ENCODE measurements at places on chromosomes 12 and 14. TPM values are rescaled to one million over a fixed set of nuclear protein-coding genes. Genes with fewer than 3 reads are reported as not detected.

DNA sequence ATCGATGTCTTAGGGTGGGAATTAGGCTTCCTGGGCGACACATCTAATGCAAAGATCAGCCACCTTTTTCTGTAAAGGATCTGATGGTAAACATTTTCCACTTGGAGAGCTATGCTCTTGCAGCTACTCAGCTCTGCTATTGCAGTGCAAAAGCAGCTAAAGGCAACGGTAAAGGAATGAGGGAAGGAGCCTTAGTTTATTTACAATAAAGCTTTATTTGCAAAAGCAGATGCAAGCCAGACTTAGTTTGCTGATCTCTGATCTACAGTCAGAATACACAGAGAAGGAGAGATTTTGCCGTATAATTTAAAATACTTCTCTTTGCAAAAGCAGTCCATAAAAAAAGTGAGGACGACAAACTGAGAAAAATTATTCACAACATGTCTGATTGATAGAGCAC is 3.2 kb downstream of the TCL1B start:
- DNase-seq = no peak

TPH2 gene
- total RNA-seq = 0.10 TPM

VRTN gene
- not detected for total RNA-seq

TAS2R31 gene
- total RNA-seq = 17.7 TPM

GRCh38 chr12:78898416-78898815 is 33.8 kb downstream of the SYT1 start:
- DNase-seq = peak; percentile 66

GRCh38 chr12:6363330-6364043 is 11.9 kb downstream of the SCNN1A start:
- DNase-seq = peak; percentile 75

HRK gene
- total RNA-seq = 0.21 TPM

KCNH3 gene
- total RNA-seq = 2.3 TPM

- DNase-seq = no peak
Observed at GRCh38 chr12:119788786-119789185, 88.3 kb downstream of the CIT start.

DNA sequence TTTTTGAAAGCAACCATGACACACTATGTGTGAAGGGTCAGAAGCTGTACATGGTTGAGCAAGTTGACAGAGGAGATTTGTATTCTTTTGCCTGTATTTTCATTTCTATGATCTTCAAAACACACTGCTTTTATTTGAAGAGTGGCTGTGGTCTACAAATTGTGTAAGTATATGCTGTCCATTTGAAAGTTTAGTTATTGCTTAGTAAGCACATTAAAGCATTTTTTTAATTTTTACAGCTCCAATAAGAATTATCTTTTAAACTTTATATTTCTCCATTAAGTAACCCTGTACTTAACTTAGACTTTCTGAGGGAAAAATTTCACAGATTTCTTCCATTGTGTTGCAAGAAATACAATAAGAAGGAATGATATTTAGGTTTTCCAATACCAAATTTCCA is 915.2 kb downstream of the SLC6A15 start:
- no peak for DNase-seq

WSCD2 gene
- total RNA-seq = 5.5 TPM

ALDH2 gene
- 23.9 TPM for total RNA-seq

DNA sequence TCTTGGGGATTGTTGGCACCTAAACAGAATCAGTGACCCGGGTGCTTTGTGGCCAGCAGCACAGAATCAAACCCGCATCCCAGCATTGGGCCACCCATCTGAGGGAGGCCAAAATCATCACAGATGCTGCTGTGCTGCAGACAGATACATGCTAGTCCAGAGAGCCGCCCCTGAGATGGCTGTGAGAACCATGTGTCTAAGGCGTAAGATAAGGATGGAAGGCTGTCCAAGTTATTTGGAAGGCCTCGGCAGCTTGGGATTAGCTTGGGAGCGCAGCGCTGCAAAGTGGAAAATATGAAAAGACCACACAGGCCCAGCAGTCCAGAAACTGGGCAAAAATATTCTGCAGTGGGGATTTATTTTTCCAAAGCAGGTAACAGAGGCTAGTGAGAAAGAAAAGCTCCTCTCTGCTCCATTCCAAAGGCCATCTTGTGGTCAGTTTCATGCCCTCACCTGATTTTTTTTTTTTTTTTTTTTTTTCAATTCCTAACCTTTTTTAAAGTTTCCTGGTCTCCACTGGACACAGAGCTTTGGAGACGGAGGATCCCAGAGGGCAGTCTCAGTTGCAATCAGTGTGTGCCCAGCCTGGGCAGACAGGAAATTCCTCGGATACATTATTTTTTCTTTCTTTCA is 178.9 kb upstream of the BCL2L14 start:
- no peak for DNase-seq

DNA sequence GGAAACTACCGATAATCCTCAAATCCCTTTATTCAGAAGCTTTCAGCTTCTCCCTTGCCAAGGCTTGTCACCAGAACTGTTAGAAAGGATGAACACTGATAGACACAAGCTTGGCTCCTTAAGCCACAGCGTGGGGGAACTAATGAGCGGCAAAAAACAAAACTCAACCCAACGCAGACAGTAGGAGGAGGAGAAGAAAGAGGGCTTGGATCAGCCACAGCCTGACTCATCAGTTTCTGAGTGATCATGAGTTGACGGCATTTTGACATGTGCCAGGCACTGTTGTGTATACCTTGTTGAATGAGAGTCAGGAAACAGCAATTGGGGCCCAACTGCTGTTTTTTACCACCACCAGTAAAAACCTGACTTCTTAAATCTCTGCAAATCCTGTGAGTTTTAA is 23.7 kb downstream of the PLXNC1 start:
- peak; percentile 9 for DNase-seq

DNA sequence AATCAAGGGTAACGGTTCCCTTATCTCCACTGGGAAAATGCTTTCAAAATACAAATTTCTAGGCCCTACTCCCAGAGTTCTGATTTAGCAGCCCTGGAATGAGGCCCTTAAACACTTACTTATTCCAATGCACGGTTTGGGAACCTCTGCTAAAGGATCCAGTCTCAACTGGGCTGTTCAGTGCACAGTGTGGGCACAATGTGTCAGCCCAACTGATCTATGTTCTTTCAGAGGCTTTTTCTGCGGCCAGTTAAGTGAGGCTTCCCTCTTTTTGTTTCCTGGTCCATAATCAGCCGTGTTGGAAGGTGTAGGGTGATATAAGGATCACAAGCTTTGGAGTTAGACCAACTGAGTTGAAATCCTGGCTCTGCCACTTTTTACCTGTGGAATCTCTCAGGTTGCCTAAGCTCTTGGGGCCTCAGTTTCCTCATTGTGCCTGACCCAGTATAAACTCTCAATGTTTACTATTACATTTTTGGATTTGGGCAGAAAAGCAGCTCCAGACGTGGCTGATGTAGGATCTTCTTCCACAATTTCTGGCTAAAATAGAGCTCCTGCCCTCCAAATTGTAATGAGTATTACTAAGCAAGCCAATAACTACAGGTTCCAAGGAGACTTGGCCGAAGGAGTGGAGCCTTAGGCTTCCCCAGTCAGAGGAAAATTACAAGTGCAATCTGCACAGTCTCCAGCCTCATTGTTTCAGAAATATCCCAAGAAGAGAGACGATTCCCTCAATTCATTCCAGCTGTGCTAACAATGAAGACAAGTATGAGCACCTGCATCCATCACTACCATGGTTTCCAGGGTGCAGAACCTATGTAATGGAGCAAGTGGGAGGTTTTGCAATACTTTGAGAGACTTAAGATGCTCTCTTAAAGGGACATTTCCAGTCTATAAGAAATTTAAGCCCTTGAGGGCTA is 2.3 kb upstream of the ANGEL1 start:
- DNase-seq = peak; percentile 91

GRCh38 chr12:94338006-94338794 is 121.5 kb downstream of the CEP83 start:
- DNase-seq = no peak

DNA sequence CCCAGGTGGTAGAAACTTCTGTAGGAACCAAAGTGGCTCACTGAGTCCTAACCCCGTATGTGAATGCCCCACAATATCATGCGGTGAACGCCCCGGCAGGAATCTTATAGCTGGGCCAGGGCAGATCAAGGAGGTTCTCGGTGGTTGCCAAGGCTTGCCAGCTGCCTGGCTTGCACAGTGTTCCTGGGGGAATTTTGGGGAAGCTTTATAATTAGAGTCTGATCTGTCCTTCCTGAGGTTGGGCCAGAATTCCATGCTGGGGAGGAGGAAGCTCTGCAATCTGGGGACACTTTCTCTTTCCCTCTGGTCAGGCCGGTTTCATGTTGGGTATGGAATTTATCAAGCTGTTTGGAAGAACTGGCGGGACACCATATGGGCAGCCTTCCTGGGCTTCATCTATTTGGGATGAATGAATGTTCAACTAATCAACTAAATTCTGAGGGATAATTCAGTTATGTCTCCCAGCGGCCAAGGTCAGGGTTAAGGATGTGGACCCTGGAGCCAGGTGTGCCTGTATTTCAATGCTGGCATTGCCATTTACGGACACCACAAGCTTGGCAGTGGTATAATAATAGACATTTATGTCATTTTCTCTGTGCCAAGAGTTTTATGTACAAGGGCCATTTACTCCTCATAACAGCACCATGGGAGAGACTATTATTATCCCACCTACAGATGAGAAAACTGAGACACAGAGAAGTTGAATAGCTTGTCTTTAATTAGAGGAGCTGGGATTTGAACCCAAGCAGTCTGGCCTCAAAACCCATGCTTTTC is 54.3 kb downstream of the SVOP start:
- peak; percentile 66 for DNase-seq

DNA sequence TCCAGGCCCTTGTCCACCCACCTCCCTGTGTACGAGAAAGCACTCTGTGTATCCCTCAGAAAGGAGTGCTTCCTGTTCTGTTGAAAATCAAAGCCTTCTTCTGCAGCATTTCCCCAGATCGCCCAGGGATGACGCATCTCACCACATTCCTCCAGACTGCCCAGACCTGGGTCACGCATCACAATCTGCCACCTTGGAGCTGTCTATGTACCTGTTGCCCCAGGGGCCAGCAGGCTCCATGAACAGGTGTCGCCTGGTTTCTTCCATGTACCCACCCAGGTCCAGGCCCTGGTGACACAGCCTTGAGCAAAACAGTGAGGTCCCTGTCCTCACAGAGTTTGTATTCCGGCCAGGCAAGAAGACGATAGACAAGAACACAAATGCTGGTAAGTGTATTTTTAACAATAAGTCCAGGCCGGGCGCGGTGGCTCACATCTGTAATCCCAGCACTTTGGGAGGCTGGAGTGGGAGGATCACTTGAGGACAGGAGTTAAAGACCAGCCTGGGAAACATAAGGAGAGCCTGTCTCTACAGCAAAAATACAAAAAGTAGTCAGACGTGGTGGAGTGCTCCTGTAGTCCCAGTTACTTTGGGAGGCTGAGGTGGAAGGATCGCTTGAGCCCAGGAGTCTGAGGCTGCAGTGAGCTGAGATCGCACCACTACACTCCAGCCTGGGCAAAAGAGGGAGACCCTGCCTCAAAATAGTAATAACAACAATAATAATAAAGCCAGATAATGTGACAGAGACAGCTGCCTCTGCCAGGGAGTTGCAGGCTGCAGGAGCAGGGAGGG is 6.8 kb upstream of the PPP1R13B start:
- no peak for DNase-seq

MLEC gene
- total RNA-seq = 67.1 TPM

PTHLH gene
- total RNA-seq = 3.4 TPM

DNA sequence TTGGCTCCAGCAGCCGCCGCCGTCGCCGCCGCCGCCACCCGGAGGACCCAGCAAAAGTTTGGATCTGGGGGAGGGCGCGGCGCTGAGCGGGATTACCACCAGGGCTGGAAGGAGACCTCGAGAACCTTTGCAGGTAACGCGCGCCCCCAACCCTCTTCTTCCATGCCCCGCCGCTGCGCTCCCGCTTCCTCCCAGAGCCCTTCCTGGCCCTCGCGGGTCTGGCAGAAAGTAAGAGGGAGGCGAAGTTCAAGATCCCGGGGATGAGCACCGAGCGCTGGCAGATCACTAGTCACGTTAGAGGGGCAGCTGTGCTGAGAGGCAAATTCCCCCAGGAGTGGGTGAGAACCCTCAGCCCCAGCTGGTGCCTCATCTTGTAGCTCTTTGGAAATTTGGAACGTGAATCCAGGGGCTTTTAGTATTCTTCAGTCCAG is 3.9 kb downstream of the FLRT2 start:
- DNase-seq = peak; percentile 69

- DNase-seq = no peak
Observed at GRCh38 chr12:1819571-1819970, 794 bp upstream of the LRTM2 start.

DNA sequence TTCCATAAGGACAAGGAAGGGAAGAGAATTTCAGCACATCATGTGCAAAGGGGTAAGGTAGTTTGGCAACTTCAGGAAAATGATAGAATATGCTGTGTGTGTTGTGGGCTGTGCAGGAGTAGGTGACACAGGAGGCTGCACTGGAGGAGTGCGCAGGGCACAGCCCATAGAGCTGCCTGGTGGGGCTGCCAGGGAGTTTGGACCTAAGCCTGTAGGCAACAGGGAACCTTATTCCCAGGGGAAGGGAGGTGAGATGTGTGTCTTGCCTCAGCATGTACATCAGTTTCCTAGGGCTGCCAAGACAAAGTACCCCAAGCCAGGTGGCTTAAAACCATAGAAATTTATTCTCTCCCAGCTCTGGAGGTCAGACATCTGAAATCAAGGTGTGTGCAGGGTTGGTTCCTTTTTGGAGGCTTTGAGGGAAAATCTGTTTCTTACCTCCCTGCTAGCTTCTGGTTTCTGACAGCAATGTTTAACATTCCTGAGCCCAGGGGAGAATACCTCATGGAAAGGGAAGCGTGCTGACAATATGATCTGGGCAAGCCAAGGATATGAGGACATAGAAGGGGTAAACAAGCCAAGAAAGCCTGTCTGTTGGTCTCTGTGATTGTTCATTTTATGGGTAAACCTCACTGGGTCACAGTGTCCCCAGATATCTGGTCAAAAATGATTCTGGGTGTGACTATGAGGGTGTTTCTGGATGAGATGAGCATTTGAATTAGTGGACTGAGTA is 174.0 kb upstream of the NTF3 start:
- DNase-seq = peak; percentile 70

GRCh38 chr14:46344327-46344937 is 307.1 kb downstream of the RPL10L start:
- DNase-seq = peak; percentile 9

PLCZ1 gene
- total RNA-seq = not detected

PIWIL1 gene
- not detected for total RNA-seq

PARPBP gene
- total RNA-seq = 17.8 TPM

DNA sequence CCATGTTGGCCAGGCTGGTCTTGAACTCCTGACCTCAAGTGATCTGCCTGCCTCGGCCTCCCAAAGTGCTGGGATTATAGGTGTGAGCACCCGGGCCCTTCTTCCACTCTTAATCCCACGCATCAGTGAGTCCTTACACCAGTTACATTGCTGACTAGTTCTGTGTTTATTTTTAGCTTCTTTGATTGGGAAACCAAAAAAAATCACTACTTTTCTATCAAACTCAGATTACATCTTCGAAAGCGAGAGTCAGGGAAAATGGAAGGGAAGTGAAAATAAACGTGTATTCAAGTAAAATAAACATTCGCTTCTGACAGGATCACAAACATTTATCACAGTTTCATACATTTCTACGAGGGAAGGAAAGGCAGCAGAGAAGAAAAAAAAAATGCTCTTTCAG is 32.2 kb downstream of the FGD6 start:
- DNase-seq = no peak

GRCh38 chr14:49870908-49871307 is 18.3 kb upstream of the NEMF start:
- DNase-seq = no peak
